ENCODE measurements at places on chromosomes 2 and 18. TPM values are rescaled to one million over a fixed set of nuclear protein-coding genes. Genes with fewer than 3 reads are reported as not detected.

- DNase-seq: no peak
Measured at GRCh38 chr2:33336036-33336625, 140.3 kb upstream of the RASGRP3 start.

GRCh38 chr2:11325961-11326676, 18.3 kb downstream of the ROCK2 start:
- no peak for DNase-seq

- DNase-seq: no peak
Measured at GRCh38 chr2:222294996-222295367, 3.8 kb downstream of the PAX3 start.

Gene NOSTRIN
- 16.3 TPM for total RNA-seq

DNA sequence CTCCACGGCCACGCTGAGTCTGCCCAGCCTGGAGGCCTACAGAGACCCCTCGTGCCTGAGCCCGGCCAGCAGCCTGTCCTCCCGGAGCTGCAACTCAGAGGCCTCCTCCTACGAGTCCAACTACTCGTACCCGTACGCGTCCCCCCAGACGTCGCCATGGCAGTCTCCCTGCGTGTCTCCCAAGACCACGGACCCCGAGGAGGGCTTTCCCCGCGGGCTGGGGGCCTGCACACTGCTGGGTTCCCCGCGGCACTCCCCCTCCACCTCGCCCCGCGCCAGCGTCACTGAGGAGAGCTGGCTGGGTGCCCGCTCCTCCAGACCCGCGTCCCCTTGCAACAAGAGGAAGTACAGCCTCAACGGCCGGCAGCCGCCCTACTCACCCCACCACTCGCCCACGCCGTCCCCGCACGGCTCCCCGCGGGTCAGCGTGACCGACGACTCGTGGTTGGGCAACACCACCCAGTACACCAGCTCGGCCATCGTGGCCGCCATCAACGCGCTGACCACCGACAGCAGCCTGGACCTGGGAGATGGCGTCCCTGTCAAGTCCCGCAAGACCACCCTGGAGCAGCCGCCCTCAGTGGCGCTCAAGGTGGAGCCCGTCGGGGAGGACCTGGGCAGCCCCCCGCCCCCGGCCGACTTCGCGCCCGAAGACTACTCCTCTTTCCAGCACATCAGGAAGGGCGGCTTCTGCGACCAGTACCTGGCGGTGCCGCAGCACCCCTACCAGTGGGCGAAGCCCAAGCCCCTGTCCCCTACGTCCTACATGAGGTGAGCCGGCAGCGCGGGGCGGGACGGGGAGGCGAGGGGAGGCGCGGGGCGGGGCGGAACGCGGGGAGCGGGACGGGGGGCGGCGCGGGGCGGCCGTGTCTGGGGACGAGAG, 15.2 kb downstream of the NFATC1 start:
- no peak for DNase-seq

Gene ARHGAP25
- total RNA-seq: 6.1 TPM

Gene KIF1A
- 0.19 TPM for total RNA-seq

- DNase-seq: no peak
Measured at GRCh38 chr18:27608742-27609141, 423.6 kb upstream of the CHST9 start.

DNA sequence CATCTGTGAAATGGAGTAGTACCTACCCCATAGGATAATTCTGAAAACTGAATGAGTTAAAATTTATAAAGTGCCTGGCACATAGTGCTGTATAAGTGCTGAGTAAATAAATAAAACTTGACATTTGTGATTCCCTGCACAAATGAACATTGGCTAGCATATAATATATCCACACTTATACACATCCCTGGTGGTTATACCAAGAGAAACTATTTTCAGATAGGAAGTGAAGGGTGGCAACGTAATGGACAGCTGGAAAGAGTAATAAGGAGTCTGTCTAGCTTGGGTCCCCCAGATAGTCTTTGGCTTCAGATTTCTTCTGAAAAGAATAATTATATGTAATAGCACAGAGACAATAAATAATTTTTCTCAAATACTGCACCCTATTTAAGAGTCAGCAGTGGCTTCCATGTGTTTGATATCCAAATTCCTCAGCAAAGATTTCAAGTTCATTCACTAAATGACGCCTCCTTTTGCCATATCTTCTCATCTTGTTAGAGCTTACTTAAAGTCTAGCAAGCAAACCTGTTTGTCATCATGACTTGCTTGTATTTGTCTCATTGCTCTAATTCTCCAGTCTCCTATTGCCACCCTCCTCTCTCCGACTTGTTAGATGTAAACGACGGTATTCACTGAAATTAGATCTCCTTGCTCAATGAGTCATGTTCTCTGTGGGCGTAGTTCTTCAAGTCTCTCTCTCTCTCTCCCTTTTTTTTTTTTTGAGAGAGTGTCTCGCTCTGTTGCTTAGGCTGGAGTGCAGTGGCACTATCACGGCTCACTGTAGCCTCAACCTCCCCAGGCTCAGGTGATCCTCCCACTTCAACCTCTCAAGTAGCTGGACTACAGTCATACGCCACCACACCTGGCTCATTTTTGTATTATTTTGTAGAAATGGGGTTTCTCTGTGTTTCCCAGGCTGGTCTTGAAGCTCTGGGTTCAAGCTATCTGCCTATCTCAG, 8.7 kb upstream of the ADGRF3 start:
- no peak for DNase-seq

Gene CDH7
- not detected for total RNA-seq

- no peak for DNase-seq
Measured at GRCh38 chr2:14702258-14702657, 69.7 kb downstream of the LRATD1 start.

All from omental fat pad (tissue), 4 donors.